Stimulated activated CD4-positive, alpha-beta T cell treated with anti-CD3 and anti-CD28 coated beads, Interleukin-2, amount 100 ng/mL, for 4 hours (primary cell): ENCODE measurements at places on chromosomes 3 and 15.

DNA sequence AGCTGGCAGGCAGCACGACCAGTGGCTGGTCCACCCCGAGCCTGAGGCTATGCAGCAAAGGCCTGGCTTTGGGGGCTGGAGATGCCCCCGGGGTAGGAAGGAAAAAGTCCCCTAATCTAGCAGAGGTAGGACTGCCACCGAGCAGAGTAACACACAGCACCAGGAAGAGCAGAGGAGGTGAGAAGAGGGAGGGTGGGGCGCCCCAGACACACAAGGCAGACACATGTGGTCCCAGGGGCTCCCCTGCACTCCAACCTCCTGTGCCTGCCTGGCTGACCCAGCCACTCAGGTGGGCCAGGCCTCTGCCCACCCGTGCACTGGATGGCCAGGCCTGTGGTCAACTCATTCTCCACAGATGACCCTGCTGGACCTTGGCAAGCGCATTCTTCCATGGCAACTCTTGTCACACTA, 112.4 kb downstream of the ADCY5 start:
- no peak for DNase-seq

DNA sequence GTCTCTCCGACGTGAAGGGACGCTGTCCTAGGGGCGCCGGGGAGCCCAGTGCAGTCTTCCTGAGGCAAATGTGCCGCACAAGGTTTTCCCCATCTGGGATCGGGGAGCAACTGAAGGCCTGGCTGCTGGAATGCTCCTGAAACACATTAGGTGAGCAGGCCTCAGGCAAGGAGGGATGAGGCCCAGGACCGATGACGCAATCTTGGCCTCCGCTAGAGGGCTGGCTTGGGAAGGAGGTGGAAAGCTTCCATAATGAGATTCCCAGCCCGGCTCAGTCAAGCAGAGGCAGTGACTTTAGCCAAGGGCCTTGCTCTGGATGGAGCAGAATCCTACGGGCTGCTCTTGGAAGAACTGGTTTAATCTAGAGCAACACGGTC, 50.8 kb downstream of the CPN2 start:
- DNase-seq = no peak

GRCh38 chr15:25890529-25890928, 27.4 kb upstream of the ATP10A start:
- DNase-seq = no peak

DNA sequence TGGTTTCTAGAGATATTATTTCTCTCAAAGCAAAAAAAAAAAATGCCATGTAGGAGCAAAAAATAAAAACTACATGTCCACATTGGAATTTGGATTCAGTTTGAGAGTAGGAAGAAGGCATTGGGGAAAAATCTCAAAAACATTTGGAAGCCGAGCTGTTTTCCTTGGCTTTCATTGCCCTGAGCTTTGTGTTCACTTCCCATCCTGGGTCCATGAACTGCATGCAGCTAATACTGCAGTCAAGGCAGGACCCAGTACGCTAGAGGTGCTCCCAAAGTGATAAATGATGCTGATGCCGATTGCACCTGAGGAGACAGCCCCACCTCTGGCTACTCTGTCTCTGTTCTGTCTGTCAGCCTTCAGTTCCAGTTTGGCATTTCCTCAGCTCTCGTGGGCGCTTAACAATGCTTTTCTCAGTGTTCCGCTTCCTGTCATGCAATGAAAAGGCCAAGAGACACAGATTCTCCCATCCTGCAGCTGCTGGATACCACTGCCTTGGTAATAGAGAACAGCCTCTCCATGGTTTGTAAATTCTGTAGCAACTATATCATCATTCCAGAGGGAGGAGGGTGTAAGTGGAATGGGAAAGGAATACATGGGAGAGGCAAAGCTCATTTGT, 181.8 kb downstream of the RYR3 start:
- no peak for DNase-seq

DNA sequence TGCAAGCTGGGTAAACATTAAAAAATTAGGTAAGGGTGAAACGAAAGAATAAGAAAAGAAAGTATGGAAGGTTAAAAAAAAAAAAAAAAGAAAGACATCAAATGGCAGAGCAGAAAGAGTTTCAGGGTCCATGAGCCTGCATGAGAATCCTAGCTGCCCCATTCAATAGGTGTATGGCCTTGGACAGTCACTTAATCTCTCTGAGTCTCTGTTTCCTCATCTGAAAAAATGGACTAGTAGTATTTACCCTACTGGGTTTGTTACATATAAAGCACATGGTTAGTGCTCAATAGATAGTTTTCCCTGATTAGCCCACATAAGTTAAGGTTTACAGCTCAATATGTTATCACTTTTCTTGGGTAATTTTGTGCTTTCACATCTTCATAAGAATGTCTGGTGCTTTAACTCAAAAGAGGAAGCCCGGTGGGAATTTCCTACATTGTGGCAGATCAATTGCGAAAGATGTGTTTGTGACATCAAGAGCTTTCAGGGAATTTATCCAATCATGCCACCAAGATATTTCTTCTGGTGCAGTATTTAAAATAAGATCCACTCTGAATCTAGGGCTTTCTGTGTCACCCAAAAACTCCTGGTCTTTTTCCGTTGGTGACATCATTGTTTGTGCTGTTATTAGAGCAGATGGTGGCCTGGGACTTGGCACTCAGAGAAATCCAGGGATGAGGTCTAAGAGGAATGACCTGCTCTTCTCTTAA, 57.2 kb upstream of the UBE2E1 start:
- no peak for DNase-seq

- DNase-seq = no peak
These were observed 18.9 kb downstream of the HDC start for GRCh38 chr15:50246631-50247030.

- no peak for DNase-seq
These were observed 131.6 kb downstream of the NLGN1 start for GRCh38 chr3:173529062-173529711.
